ENCODE measurements at places on chromosomes 7 and 10. TPM values are rescaled to one million over a fixed set of nuclear protein-coding genes. Genes with fewer than 3 reads are reported as not detected.

Gene CNNM1
- total RNA-seq = under 0.01 TPM

Gene ZEB1
- total RNA-seq = 167 TPM

Gene HSPB1
- 47.0 TPM for total RNA-seq

Gene GRM3
- not detected for total RNA-seq

Gene TMEM178B
- 0.06 TPM for total RNA-seq

Gene AEBP1
- total RNA-seq = 228 TPM

Gene NUDCD3
- total RNA-seq = 143 TPM

All from aortic smooth muscle cell (primary cell).